CD4-positive, alpha-beta T cell treated with Interferon alpha-2 for 1 hour (primary cell): ENCODE measurements at places on chromosomes 16 and 17.

GRCh38 chr16:81310045-81310644 is 4.6 kb upstream of the GAN start:
- DNase-seq = no peak

DNA sequence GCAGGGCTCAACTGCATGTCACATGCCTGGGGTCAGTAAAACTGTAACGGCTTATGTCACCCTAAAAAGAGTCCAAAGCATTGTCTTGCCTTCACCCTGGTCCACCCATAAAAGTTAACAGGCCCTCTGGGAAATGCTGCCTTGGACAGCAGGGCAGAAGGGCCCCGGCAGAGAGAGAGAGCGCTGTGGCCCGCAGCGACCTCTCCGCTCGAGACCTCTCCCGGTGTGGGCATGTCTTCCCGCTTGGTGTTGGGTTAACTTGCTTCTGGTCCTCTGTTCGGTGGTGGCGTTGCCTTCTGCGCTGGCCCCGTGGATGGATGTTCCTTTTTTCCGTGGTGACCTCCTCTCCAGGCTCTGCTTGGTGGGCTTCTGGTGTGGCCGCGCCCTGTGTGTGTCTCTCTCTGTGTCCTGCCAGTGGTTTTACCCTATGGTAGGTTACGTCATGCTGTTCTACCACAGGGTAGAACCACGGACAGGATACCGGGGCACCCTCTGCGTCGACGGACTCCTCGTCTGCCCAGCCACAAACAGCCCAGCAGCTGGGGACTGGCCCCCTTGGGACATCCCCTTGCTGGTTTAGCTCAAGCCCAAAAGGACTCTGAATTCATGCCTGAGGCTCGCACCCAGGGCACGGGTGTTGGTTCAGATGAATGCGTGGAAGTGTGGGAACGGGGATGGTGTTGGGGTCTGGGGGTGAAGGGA is 18.3 kb upstream of the CLEC18A start:
- no peak for DNase-seq

GRCh38 chr16:86243571-86244154 is 266.7 kb upstream of the FOXF1 start:
- DNase-seq = no peak

DNA sequence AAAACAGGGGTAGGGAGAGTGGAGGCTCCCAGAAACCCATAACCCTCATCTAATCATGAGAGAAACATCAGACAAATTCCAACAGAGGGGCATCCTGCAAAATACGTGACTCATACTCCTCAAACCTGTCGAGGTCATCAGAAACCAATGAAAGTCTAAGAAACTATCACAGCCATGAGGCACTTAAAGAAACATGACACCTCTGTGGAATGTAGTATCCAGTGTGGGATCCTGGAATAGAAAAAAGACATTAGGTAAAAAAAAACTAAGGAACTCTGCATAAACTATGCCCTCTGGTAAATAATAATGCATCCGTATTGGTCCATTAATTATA is 16.4 kb downstream of the CDH5 start:
- DNase-seq = no peak

DNA sequence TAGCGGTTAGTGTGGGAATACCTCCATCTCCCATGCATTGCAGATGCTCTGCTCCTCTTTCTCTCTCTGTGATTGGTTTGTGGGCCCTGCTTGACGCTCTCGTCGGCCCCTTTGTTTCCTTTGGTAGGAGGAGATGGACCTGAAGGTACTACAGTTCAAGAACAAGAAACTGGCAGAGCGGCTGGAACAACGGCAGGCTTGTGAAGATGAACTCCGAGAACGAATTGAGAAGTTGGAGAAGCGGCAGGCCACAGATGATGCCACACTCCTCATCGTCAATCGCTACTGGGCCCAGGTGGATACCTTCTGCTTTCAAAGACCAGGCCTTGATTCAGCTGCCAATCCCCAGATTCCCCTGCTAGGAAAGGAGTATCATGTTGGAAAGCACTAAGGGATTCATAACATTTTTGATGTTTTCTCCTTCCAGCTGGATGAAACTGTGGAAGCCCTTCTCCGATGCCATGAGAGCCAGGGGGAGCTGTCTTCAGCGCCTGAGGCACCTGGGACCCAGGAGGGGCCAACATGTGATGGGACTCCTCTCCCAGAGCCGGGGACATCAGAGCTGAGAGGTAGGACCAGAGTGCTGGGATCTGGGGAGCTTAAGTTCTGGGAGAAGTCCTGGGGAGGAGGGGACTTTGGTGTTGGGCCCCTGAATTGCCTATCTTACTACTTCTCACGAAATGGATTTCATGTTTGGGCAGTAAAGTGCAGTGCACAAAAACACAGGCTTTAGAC is 1.0 kb downstream of the RNF40 start:
- no peak for DNase-seq

GRCh38 chr17:34588266-34588665 is 8.9 kb downstream of the TMEM132E start:
- DNase-seq = no peak

DNA sequence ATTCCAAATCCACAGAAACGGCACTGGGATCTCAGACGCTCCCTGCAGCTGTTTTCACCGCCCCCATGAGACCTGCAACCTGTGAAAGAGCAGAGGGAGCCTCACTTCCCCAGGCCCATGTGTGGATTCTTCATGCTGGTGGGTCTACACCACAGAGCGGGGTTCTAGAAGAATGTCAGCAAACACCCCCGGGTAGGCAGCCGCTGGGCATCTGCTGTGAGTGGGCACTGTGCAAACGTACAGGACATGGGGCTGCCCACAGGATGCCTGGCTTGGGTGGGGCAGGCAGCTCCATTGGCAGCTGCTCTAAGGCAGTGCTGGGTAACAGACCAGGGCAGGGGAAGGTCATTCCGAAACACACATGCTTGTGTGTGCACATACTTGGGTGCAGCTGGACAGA is 174.9 kb downstream of the RBFOX3 start:
- DNase-seq = no peak

- DNase-seq = no peak
These were observed 8.7 kb upstream of the KCNH6 start for GRCh38 chr17:63514477-63514876.

DNA sequence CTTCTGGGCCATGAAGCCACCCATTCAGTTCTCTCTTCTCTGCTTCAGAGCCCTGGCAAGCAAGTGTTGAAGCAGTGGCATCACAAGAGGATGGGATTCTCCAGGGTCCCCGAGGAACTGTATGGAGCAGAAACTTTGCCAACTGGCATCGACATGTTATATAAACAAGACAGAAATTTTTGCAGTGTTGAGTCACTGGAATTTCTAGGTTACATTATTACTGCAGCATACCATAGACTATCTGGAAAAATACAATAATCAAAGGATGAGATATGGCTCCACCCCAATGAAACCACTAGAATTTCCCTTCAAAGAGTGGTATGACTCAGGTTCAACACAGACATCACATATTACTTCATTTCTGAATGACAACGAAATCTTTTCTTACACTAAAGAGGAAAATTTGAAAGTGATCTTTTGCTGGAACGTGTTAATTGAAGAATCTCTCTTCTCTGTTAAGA is 343.0 kb upstream of the DYNLRB2 start:
- no peak for DNase-seq

- no peak for DNase-seq
These were observed 43.6 kb upstream of the CCDC182 start for GRCh38 chr17:57788725-57789124.

- no peak for DNase-seq
These were observed 90.9 kb downstream of the RBFOX1 start for GRCh38 chr16:7423434-7424044.

GRCh38 chr17:29172589-29172988 is 7.6 kb downstream of the MYO18A start:
- DNase-seq = no peak

- no peak for DNase-seq
These were observed 42.2 kb downstream of the WWP2 start for GRCh38 chr16:69804297-69804696.

- DNase-seq = no peak
These were observed 55.2 kb downstream of the SPAG9 start for GRCh38 chr17:51065466-51065865.

DNA sequence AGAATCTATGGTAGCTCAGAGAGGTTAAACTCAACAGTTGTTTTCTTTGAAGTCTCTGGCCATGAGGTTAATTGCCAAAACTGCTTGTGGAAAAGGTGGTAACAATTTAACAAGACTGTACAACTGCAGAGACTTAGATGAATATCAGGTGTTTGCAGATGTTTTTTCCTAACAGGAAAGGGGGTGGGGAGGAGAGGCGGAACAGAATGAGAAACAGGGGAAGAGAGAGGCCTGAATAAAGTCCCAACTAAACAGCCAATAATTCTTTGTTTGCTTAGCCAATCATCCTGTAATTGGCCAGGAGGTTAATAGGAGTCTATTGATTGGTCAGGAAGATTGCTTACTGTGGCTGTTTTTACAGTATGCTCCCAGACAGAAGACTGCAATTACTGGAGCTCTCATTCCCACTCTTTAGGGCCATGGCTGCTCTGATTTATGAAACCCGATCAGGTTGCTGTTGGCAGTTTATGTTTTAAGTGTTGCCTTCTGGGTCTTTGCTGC is 249.7 kb upstream of the TBX2 start:
- DNase-seq = no peak

GRCh38 chr17:18179804-18180203 is 3.8 kb upstream of the ALKBH5 start:
- DNase-seq = no peak

- DNase-seq = no peak
These were observed 20.1 kb downstream of the MPRIP start for GRCh38 chr17:17062356-17062755.

GRCh38 chr16:66617010-66617434 is 12.5 kb downstream of the CMTM3 start:
- no peak for DNase-seq
